Retina (tissue), 1 donor: ENCODE measurements at places on chromosomes 4 and X.

- no peak for DNase-seq
Measured at GRCh38 chr4:40363382-40363920, 28.3 kb downstream of the CHRNA9 start.

GRCh38 chr4:159027535-159027934, 75.3 kb upstream of the RAPGEF2 start:
- no peak for DNase-seq

- no peak for DNase-seq
Measured at GRCh38 chr4:162409048-162409447, 245.2 kb upstream of the FSTL5 start.

DNA sequence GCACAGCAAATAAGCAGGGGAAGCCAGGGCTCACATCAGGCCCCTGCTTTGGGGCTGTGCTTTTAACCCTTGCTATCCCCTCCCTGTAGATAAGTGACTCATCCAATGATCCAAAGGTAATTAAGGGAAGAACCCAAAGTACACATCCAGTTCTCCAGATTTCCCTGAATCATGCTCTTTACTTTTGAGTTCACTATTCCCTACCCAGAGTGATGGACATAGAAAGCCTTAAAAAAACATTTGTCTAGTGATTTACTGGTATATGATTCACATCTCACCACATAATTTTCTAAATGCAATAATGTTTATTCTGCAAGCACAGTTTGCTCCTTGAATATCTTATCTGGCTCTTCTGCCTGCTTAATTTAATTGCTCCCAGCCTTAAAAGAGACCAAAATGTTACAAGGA, 136.2 kb downstream of the PPP3CA start:
- no peak for DNase-seq

DNA sequence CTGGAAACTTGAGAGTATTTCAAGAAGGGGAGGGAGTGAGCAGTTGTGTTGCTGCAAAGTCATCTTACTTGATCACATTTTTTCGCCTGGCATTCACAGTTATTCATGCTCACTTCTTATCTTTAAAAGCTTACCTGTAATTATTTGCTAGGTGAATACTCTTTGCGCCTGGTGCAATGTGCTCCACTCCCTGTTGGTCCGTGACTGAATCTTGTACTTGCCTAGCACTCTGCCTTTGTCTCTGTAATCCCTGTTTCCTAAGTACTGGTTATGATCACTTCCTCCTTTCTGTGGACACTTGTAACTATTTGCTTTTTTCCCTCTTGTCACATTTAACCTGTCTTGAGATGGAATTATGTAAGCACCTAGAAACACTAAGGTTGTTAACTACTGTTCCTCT, 5.8 kb downstream of the BMP2K start:
- no peak for DNase-seq

DNA sequence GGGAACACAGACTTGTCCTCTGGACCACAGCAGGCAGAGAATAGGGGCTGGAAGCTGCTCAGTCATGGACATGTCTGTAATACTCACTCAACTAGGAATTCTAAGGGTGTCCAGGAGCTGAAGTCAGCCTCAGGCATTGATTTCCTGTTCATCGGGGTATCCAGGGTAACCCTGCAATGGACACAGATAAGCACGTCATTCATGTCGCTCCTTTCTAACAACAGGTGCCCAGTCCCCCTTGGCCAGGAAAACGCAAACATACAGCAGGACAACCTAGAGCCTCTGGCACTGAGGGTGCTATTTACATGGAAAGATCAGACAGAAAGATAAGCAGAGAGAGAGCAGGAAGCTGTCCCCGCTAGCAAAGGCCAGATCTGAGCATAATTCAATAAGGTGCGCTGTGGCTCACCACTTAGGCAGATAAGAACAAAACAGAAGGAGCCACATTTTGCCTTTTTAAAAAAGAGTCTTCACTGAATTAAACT, 21.3 kb downstream of the QDPR start:
- DNase-seq = no peak

DNA sequence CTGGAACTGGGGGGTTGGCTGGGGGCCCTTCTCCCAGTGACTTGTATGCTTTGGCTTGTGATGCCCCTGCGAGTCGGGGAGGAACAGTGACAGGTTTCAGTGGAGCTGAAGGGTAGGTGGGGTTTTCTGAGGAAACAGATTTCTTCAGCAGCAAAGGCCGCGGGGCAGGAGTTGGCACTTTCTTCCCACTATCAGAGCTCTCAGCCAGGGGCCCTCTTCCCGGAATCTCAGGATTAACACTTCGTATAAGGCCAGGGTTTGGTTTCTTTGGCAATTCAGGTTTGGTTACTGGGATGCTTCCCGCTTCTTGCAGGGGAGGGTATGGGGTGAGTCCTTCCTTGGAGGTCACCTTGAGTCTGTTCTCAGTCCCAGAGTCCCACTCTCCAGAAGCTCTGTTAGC, 75.4 kb downstream of the RPS3A start:
- DNase-seq = no peak

DNA sequence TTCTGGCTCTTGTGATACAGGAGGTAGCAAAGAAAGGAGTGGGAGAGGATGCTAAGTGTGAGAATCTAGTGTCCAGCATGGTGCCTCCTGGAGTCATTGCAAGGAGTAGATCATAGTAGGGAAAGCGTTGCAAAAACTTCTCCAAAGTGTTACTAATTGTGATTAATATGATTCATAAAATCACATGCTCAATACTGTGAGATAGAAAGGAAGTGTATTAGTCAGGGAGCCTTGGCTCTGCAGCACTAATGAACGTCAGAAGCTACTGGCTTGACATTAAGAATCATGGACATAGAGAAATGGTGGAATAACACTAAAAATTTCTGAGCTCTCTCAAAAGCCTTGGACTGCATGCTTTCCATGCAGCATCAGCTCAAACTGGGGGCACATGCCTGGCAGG, 299.1 kb downstream of the EVC2 start:
- DNase-seq = no peak

DNA sequence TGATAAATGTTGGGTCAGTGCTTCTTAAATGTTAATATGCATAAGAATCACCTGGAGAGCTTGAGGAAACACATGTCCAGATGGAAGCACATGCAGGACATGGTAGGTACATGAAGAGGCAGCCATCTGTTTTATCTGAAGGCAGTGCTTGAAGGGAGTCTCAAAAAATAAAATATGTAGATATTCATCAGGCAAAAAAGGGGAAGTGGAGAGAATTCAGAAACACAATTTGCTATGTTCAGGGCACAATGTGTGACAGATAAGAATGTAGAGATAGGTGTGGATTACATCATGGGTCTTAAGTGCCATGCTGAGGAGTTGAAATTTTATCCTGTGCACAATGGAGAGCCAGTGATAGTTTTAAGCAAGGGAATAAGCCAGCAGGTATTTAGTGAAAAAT, 59.6 kb upstream of the CASK start:
- DNase-seq = no peak

DNA sequence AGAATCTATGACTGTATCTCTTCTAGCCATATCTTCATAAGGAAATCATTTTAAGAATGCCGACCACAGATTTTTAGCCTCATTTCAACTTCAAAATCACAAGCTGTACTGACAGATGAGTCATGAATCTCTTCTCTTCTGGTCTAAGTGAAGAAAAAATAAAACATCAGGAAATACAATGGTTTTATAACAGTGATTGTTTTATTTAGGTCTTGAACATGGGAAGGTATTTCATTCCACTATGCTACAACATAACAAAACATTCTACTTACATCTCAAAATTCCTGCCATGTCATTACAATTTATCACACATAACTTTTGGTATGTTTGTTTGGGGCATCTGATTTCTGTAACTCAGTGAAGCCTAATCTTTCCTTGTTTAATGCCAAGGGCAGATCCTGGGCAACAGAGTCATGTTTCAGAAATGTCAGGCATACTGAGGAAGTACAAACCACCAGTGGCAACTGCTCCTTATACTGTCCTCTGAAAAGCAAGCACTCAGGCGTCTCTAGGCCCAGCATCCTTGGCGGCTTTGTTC, 325.0 kb downstream of the PDHA2 start:
- DNase-seq = no peak

- peak; percentile 4 for DNase-seq
Measured at GRCh38 chr4:120977435-120977997, 55.0 kb upstream of the PRDM5 start.

- DNase-seq = no peak
Measured at GRCh38 chr4:104073229-104073628, 353.4 kb upstream of the TACR3 start.
